ENCODE measurements at places on chromosomes 4 and X.

DNA sequence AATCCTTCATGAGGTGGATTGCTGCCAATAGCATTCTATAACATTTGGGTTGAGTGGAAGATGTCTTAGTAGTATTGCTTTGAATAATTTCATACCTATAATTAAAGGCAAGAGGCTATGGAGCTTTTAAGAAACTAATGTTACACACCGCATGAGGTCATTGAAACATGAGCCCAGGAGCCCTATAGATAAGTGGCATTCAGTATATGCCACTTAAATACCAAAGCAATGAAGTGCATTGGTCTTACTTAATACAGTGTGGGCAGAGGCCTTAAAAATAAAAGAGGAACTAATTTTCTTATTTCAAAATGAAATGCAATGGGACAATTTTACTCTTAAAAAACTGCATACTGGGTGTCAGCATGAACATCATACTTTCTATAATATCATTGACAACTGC lies 47.5 kb downstream of the SPATA18 start:
- no peak for DNase-seq

- peak; percentile 9 for DNase-seq
Observed at GRCh38 chr4:16227462-16227868, 1.2 kb upstream of the TAPT1 start.

GRCh38 chr4:48801016-48801715 lies 21.1 kb upstream of the FRYL start:
- DNase-seq, result no peak

GRCh38 chr4:7045961-7046921 lies 3.1 kb downstream of the TADA2B start:
- DNase-seq, result no peak

GRCh38 chr4:88779431-88779830 lies 81.8 kb upstream of the NAP1L5 start:
- no peak for DNase-seq

DNA sequence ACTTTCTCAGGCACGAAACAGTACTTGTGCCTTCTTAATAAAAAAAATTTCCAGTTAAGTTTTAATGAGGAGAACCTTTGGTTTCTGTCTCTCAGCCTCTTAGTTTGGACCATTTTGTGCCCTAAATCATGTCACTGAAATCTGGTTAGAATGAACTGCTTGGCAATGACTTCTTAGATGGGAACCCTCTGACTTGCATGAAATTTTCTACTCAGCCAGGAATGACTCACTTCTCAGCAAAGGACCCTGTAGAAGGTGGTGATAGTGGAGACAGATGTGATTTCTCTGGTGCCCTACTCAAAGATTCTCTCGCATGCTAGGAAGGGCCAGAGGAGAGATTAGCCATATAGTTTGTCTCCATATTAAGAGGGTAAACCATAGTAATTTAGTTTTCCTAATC lies 50.5 kb downstream of the RASL11B start:
- DNase-seq, result no peak

- DNase-seq, result no peak
Observed at GRCh38 chrX:48902135-48902534, 4.4 kb downstream of the PQBP1 start.

DNA sequence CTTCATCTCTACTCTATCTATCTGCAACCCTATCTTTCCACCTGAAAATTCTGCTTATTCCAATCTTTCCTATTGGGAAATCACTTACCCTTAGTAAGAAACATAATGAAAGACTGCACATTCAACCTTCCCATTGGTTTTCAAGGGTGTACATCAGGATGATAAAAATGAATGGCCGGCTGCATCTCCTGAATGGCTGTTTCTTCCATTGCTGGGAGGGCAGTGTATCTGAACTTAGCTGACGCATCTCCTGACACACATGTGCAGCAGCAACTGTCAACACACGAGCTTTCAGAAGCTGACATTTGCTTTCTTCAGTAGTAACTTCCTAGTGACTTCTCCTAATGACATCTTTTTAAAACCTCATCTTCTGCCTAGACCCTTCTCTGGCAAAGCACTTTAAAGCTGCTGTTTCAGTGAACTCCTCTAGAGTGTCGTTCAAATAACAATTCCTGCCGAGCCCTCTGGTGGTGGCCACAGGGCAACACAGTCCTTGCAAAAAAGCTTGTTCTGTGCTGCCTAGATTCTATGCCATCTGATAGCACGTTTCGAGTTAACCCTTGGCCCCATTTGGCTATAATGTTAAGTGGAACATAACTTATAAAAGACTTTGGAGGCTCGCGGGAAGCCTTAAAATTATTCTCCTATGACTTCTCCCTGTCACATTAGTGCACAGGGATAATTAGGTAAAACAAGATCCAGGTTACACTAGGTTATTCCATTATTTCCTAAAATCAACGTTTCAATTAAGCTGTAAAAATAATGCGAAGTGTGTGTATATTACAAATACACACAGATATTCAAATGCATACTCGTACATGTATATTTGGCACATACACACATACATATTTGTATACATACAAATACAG lies 2340.7 kb downstream of the PCDH7 start:
- no peak for DNase-seq

GRCh38 chr4:83712890-83713289 lies 177.0 kb downstream of the GPAT3 start:
- DNase-seq, result no peak

- no peak for DNase-seq
Observed at GRCh38 chr4:183182873-183183725, 84.0 kb downstream of the WWC2 start.

DNA sequence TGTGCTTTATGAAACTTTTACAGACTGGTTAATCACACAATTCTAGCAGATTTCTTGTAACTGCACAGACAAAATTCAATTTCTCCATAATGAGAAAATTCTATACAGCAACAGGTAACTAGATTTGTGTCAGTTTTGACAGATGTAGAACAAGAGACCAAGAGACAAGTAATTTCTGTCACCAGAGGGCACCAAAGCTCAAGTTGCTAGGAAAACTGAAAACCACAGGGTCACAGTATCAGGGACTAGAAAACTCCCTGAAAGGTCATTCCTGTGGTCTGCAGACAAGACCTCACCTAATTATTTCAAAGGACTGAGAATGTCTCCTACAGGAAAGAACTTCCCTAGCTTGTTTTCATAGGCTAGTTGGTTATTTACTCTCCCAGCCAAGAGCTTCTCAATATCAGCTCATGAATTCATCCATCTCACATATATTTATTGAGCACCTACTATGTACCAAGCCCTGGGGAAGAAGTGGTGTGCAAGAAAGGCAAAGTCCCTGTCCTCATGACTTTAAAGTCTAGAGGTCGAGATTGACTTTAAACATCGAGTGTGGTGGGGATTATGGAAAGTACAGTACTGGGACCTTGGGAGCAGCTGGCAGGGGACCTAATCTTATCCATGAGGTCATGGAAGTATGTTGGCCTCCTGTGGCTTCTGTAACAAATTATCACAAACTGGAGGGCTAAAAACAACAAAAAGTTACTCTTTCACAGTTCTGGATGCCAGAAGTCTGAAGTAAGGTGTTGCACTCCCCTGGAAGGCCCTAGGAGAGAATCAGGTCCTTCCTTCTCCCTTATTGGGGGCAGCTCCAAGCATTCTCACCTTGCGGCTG lies 47.8 kb upstream of the SETD7 start:
- DNase-seq, result no peak

GRCh38 chr4:87038837-87039615 lies 104.2 kb downstream of the AFF1 start:
- no peak for DNase-seq

- no peak for DNase-seq
Observed at GRCh38 chr4:87981486-87981885, 6.0 kb downstream of the SPP1 start.

GRCh38 chr4:101288365-101289145 lies 58.8 kb downstream of the PPP3CA start:
- no peak for DNase-seq

DNA sequence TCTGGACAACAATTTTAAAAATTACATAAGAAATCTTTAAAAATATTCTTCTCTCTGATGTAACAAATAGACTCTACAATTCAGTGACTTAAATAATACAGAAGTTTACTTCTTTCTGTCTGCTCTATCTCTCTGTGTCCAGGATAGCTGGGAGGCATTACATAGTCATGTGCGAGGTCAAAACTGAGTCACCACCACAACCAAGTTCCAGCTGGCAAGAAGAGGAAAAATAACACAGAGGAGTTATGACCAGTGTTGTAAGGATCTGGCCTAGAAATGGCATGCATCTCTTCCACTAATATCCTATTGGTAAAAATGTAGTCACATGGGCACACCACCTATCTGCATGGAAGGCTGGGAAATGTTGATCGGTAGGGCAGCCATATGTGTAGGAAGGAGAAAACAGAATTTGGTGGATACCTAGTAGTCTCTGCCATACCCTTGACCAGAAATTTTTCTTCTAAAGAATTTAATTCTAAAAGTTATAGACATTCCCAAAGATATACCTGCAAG lies 39.4 kb upstream of the WDFY3 start:
- no peak for DNase-seq

GRCh38 chr4:158053086-158053485 lies 119.7 kb downstream of the GASK1B start:
- DNase-seq, result no peak

- no peak for DNase-seq
Observed at GRCh38 chr4:39730072-39730471, 32.1 kb downstream of the UBE2K start.

DNA sequence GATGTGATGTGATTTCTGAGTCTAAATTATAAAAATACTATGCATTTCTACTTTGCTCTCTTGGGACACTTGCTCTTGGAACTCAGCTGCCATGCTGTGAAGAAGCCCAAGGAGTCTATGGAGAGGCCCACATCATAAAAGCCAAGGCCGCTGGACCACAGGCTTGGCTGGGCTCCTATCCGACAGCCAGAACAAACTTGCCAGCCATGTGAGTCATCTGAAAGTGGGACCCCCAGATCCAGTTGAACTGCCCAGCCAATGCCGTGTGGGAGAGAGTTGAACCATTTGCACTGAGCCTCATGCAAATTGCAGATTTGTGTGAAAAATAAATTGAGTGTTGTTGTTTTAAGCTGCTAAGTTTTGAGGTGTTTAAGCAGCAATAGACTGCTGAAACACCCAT lies 60.2 kb downstream of the TMEM154 start:
- no peak for DNase-seq

GRCh38 chr4:125316401-125316790 lies 1.6 kb downstream of the FAT4 start:
- DNase-seq, result no peak

- DNase-seq, result no peak
Observed at GRCh38 chr4:89419111-89419695, 111.6 kb upstream of the GPRIN3 start.

- DNase-seq, result no peak
Observed at GRCh38 chr4:181597766-181598165, 645.4 kb upstream of the TENM3 start.

DNA sequence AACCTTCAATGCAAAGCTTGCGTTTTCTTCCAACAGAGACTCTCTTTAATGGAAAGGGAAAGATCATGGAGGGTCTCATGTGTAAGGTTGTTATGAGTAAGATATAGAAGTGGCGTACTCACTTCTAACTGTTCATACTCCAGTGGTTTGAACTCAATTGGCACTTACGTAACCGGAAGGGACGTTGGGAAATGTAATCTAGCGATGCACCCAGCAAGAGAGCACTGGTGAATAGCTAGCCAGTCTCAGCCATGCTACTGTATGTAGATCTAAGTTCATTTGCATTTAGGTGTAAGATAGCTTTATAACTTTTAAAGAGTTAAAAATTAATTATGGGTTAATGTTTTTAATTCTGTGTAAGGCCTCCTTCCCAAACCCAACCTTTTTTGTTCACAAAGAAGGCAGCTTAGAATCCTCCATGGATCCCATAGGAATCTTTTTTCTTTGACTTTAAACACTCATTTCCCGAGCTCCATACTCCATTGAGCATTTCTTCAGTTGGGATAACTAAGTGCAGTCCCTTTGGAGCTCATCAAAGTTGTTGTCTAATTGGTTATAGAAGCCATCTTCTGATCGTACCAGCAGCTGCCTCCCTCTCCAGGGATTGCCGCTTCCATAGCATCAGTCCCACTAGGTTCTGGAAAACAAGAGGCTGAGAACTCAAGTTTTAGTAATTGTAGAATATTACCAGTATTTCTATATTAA lies 191.1 kb downstream of the RAPGEF2 start:
- DNase-seq, result no peak

- no peak for DNase-seq
Observed at GRCh38 chrX:120512627-120513026, 43.5 kb upstream of the LAMP2 start.

DNA sequence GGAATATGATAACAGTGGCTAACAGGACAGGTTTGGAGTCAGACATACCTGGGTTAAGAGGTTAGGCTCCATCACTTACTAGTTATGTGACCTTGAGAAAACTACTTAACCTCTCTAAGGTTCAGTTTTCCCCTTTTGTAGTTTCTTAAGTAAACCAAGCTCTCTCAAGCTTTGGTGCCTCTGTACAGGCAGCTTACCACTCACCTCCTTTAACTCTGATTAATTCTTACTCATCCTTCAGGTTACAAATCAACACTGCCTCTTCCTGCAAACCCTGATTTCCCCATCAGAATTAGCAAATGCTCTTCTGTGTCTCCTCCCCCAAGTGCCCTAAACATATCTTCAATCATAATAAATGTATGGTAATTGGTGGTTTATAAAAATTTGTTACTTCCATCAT lies 3.5 kb upstream of the SERTM2 start:
- no peak for DNase-seq

- no peak for DNase-seq
Observed at GRCh38 chrX:116031331-116031730, 139.2 kb upstream of the AGTR2 start.

- DNase-seq, result no peak
Observed at GRCh38 chr4:73947239-73947985, 34.4 kb downstream of the PF4 start.

GRCh38 chrX:3345281-3346191 lies 916 bp downstream of the MXRA5 start:
- DNase-seq, result no peak

- DNase-seq, result no peak
Observed at GRCh38 chr4:96887857-96888256, 1048.0 kb downstream of the PDHA2 start.

GRCh38 chr4:99033956-99034355 lies 38.4 kb downstream of the METAP1 start:
- DNase-seq, result no peak

DNA sequence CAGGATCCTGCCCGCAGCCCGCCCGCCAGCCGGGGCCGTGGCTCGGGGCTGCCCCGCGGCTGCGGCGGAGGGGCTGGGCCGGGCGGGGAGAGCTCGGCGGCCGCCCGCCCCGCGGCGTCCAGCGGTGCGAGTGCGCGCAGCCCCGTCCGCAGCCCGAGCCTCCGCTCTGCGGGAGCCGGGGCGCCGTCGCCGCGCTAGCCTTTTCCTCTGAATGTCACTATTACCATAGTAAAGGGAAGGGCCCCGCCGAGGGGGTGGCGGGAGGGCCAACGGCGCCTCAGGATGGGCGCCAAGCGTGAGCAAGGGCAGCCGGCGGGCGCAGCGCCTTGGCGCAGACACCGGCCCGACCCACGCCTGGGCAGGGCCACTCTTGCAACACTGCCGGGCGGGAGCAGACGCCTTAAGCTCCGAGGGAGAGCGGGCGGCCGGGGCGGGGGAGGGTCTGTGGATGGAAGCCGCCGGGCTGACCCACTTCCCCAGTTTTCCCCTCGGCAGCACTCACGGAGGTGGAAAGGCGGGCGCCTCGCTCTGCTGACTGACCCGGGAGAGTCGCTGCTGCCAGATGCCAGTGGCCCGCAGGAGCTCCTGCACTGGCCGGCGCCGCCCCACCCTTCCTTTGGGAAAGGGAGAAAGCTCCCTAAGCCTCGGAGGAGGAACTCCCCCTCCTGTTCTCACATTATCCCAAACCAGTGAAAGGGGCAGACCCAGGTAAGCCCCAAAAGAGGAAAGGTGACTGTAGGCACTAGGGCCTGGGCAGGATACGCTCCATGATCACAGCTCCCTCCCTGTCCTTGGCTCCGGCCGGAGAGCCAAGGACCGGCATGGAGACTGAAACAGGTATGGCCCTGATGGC lies 329.4 kb downstream of the HNRNPD start:
- no peak for DNase-seq

Data from stimulated activated CD4-positive, alpha-beta T cell treated with anti-CD3 and anti-CD28 coated beads, Interleukin-12 subunit alpha, Interleukin-12 subunit beta, amount 100 ng/mL, for 24 hours (primary cell).